ENCODE measurements at places on chromosomes 13 and 19.

GRCh38 chr13:113599391-113599790, 14.8 kb downstream of the TFDP1 start:
- no peak for DNase-seq

DNA sequence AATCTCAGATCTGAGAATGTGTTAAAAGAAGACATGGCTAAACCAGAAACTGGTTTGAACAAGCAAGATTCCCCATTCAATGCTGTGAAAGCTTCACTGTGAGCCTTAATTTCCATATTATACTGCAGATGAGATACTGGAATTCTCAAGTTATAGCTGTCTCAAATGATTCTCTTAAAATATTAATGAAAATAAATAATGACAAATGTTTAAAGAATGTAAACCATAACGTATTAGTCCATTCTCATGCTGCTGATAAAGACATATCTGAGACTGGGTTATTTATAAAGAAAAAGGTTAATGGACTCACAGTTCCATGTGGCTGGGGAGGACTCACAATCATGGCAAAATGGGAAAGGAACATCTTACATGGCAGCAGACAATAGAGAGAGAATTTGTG, 667.8 kb downstream of the SLITRK1 start:
- no peak for DNase-seq

DNA sequence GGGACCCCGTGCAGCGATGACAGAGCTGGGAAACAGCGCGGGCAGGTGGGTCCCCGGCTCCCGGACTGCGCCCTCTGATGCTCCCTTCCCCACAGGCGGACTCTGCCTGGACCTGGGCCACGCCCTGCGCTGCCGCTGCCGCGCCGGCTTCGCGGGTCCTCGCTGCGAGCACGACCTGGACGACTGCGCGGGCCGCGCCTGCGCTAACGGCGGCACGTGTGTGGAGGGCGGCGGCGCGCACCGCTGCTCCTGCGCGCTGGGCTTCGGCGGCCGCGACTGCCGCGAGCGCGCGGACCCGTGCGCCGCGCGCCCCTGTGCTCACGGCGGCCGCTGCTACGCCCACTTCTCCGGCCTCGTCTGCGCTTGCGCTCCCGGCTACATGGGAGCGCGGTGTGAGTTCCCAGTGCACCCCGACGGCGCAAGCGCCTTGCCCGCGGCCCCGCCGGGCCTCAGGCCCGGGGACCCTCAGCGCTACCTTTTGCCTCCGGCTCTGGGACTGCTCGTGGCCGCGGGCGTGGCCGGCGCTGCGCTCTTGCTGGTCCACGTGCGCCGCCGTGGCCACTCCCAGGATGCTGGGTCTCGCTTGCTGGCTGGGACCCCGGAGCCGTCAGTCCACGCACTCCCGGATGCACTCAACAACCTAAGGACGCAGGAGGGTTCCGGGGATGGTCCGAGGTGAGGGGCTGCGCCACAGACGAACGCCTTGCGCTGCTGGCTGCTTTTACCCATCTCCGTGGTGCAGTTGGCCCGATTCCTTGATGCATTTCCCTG, 7.8 kb upstream of the SELENOV start:
- DNase-seq: peak; percentile 84

- no peak for DNase-seq
Observed at GRCh38 chr13:35789335-35790165, 313.1 kb upstream of the MAB21L1 start.

GRCh38 chr19:39328046-39328705, 7.5 kb upstream of the LRFN1 start:
- DNase-seq: peak; percentile 96

- peak; percentile 88 for DNase-seq
Observed at GRCh38 chr19:46786236-46787039, 2.0 kb downstream of the SLC1A5 start.

- DNase-seq: no peak
Observed at GRCh38 chr19:47703301-47703700, 9.9 kb upstream of the EHD2 start.

- DNase-seq: peak; percentile 60
Observed at GRCh38 chr19:43700395-43701000, 15.4 kb upstream of the IRGC start.

GRCh38 chr13:100330662-100331061, 241.8 kb downstream of the PCCA start:
- DNase-seq: no peak

- no peak for DNase-seq
Observed at GRCh38 chr19:6963244-6963852, 57.9 kb downstream of the MBD3L2B start.

GRCh38 chr19:37948362-37948761, 41.4 kb downstream of the SIPA1L3 start:
- DNase-seq: no peak

- DNase-seq: no peak
Observed at GRCh38 chr13:86567119-86567518, 767.9 kb upstream of the SLITRK6 start.

- DNase-seq: no peak
Observed at GRCh38 chr13:100434010-100434763, 154.4 kb downstream of the GGACT start.

GRCh38 chr13:39025433-39025839, 12.5 kb downstream of the PROSER1 start:
- DNase-seq: no peak

DNA sequence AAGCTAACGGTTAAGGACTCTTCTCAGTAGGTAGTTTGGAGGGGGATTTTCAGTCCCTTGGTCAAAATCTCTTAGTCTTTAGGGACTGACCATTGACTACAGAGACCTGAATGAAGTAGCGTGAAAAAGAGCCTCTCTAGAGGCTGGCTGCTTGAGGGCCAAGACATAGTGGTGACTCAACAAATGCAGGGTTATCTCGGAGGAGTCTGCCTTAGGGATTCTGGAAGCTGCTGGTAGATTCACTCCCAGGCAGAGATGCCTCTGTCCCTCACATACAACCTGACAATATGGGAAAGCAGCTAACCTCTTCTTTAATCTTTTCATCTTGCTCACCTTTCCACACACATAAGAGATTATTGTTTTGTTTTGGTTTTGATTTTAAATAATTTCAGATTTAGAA, 5.1 kb downstream of the ZNF793 start:
- no peak for DNase-seq

GRCh38 chr13:28058866-28059613, 41.3 kb downstream of the FLT3 start:
- peak; percentile 53 for DNase-seq

GRCh38 chr13:49421391-49421790, 22.5 kb downstream of the CAB39L start:
- DNase-seq: no peak

GRCh38 chr13:30607908-30608307, 9.8 kb upstream of the USPL1 start:
- DNase-seq: peak; percentile 56

DNA sequence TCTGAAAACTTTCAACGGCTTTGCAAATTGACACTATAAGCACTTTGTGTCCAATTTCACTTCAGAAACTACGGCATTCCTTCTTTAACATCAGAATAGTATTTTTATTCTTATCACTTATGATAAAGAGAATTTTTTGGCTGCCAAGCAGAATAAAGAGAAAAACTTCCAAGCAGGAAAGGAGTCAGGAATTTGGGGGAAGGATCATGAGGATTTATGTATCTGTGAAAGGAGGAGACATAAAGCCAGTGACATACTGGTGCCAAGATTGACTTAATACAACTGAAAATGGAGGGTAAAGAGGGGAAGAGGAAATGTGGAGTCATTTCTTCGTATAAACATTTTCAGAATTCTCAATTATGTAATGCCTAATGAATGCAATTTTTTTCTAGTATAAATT, 94.7 kb downstream of the RBM26 start:
- DNase-seq: no peak

- DNase-seq: peak; percentile 43
Observed at GRCh38 chr13:27295096-27295495, 24.5 kb downstream of the RASL11A start.

DNA sequence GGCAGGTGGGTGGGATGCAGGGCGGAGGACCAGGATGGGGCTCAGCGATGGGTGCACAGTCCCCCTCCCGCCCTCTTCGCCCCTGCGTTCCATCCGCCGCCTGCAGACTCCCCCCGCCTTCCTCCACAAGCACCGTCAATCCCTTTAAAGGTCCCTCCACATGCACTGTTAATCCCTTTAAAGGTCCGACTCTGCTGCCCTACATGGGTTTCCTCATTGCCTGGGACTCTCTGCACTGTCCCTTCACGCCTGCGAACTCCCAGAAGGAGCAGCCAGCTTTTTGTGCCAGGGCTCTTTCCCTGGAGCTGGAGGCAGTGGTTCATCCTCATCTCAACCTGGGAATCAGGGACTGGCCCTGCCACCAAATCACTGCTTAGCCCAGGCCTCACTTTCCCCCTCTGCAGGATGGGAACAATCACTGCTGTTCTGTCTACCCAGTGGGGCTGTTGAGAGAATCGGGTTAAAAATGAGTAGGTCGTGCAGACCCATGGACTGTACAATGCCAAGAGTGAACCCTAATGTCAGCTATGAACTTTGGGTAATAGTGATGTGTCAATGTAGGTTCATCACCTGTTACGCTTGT, 20.4 kb downstream of the ZNF574 start:
- no peak for DNase-seq

- no peak for DNase-seq
Observed at GRCh38 chr13:111850458-111850857, 216.5 kb upstream of the SOX1 start.

DNA sequence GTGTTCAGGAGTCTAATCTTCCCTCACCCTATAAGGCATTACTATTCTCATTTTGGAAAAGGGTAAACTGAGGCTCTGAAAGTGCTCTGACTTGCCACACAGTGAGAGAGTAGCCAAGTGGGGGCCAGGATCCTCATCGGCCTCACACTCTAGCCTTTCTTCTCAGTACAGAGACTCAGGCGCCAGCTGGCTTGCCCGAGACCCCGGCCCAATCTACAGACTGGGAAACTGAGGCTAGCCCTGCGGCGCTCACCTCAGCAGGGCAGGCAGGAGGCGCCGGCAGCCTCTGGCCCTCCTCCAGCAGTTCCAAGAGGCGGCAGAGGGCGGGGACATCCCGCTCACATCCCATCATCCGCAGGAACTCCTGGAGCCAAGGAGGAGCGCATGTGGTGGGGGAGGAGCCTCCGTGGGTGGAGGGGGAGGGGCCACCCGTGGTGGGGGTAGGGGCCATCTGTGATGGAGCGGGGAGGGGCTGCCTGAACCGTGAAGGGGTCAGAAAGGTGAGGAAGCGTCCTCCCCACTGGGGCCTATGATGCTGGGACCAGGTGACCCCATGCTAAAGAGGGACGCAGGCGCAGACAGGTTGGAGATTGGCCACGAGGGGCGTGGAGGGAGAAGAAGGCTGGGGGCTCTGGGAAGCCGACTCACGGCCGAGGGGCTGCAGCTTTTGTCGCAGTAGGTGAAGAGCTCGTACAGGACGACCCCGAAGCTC, 8.7 kb upstream of the INSL3 start:
- DNase-seq: no peak

GRCh38 chr19:14118165-14119051, 846 bp upstream of the PRKACA start:
- DNase-seq: peak; percentile 62

DNA sequence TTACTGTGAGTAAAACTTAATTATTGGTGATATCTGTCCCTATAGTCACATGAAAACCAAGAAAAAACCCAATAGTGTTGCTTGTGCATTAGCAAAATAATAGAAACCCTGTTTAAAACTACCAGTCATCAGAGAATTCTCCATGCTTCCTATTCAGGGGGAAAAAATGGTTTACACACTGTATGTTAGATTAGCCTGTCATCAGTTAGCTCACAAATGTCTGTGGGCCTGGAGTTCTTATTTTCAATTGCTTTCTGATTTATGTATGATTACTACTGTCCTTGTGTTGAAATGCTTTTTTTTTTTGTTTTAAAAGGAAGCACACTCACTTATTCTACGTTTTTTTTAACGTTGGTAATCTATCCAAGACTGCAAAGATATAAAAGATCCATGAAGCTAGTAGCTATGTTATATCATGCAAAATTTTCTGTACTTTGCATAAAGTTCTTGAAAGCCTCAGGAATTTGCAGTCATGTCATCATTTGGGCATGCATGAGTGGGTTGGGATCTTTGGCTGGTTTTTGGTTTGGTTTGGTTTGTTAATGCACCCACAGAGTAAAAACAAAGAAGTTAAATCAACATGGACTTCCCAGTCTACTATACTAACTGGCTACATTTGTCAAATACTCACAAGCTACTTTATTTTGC, 25.9 kb downstream of the RXFP2 start:
- no peak for DNase-seq

DNA sequence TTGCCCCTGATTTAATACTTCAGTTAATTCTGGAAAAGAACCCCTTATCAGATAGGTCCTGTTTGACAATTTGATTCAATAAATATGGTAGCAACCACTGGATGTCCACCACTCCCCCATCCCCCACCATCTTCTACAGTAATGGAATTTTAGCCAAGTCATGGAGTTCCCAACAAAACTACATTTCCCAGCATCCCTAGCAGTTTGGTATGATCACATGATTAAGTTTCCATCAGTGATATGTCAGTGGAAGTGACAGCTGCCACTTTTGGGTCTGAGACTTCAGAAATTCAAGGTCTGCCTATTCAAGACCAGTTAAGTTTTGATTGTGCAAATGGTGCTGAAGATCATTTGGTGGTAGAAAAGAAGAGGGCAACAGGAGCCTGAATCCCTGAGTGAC, 85.5 kb downstream of the CACNA1A start:
- DNase-seq: no peak

GRCh38 chr19:48779636-48780035, 24.3 kb downstream of the FGF21 start:
- DNase-seq: no peak

DNA sequence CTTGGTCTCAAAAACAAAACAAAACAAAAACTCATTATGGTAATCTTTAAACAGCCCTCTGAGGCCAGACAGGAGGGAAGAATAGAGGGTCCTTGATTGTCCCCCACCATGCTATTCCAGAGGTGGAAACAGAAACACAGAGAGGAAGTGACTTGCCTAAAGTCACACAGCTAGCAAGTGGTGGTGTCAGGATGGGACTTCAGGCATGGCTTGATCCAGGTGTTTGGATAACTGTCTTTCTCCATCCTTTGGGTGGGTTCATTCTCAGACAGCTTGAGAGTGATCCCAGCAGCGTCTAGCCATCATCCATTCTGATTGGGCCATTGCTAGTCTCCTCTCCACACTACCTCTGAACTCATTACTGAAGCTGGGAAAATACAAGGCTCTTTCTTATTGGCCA, 12.5 kb downstream of the COLGALT1 start:
- DNase-seq: no peak
